Panc1 (cell line): ENCODE measurements at places on chromosomes 3 and 15. TPM values are rescaled to one million over a fixed set of nuclear protein-coding genes. Genes with fewer than 3 reads are reported as not detected.

The CFAP92 gene
- 0.18 TPM for total RNA-seq

The FAIM gene
- 18.8 TPM for total RNA-seq

The HDAC11 gene
- total RNA-seq = 10.6 TPM

The AADACL2 gene
- not detected for total RNA-seq

The ACAN gene
- total RNA-seq = 0.03 TPM

The SLCO3A1 gene
- 20.6 TPM for total RNA-seq

The ZPLD1 gene
- total RNA-seq = not detected

The PLA2G4F gene
- not detected for total RNA-seq

The LTF gene
- not detected for total RNA-seq

The PRR23A gene
- total RNA-seq = not detected

The USP13 gene
- 27.8 TPM for total RNA-seq

The CYP19A1 gene
- total RNA-seq = not detected

The CHDH gene
- 24.1 TPM for total RNA-seq

The ST6GAL1 gene
- total RNA-seq = 3.3 TPM

The CACNA2D2 gene
- 0.59 TPM for total RNA-seq

The PIF1 gene
- 38.6 TPM for total RNA-seq

The AMOTL2 gene
- total RNA-seq = 146 TPM

The CA12 gene
- total RNA-seq = 0.74 TPM

The ALDH1L1 gene
- total RNA-seq = 0.36 TPM

The NDUFB4 gene
- 208 TPM for total RNA-seq

The FOXB1 gene
- total RNA-seq = 0.64 TPM

The TMF1 gene
- 18.7 TPM for total RNA-seq

The SCG3 gene
- total RNA-seq = 0.62 TPM

The CDC25A gene
- 12.8 TPM for total RNA-seq

The COL8A1 gene
- total RNA-seq = 0.13 TPM

The LNP1 gene
- 1.8 TPM for total RNA-seq

The BCHE gene
- 1.5 TPM for total RNA-seq

The GCNT3 gene
- total RNA-seq = not detected

The ANP32A gene
- 226 TPM for total RNA-seq

The RBMS3 gene
- total RNA-seq = 1.1 TPM

The DPPA2 gene
- not detected for total RNA-seq
